Stimulated activated CD8-positive, alpha-beta memory T cell treated with anti-CD3 and anti-CD28 coated beads, Interleukin-4, amount 100 ng/mL, for 4 hours (primary cell): ENCODE measurements at places on chromosomes 5 and 9.

DNA sequence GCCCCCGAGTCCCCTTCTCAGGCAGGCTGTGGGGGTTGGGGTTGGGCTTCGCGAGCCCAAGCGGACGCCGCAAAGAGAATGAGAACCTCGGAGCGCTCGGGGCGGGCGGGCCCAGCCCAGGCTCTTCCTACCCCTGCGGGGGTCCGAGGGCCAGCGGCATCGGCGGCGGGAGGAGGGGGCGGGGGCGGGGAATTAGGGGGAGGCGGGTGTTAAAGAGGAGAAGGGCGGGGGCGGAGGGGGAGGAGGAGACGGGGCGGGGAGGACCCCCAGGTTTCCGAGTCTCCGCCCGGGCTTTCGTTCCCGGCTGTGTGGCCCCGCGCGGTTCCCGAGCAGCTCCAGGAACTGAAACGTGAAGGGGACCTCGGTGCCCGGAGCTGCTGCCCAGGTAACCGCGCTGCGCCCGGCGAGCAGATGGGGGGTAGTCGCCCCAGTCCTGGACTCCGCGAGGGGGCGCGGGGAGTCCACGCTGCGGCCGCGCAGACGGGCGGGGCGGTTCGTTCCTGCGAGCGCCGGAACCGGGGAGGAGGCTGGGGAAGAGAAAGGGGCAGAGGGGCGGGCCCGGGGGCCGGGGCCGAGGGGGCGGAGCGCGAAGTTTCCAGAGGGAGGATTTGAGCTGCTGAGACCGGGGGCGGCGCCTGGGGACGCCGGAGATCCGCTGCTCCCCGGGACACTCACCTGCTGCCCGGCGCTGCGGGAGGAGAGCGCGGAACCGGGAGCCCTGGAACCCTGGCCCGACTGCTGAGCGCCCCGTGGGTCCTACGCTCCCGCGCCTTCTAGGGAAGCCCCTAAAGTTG lies 38.4 kb upstream of the PLEKHG4B start:
- DNase-seq, result peak; percentile 11

DNA sequence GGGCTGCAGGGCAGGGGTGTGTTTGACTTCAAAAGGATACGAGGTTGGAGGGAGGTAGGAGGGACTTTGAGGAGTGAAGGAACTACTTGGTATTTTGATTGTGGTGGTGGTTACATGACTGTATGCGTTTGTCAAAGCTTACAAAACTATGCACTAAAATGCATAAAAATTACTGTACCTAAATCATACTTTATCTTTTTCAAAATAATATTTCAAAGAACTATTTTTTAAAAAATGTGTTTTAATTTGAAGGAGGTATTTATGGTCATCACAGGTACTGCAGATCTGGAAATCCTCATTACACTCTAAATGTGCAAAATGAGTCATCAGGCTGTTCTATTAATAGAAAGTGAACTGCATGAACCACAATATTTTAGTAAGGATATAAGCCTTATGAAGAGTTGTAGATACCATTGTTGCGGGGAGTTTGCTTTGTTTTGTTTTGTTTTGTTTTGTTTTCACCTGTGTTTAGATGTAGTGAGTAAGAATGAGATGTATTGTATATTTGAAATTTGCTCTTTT lies 116.9 kb downstream of the ARRDC3 start:
- DNase-seq, result no peak

DNA sequence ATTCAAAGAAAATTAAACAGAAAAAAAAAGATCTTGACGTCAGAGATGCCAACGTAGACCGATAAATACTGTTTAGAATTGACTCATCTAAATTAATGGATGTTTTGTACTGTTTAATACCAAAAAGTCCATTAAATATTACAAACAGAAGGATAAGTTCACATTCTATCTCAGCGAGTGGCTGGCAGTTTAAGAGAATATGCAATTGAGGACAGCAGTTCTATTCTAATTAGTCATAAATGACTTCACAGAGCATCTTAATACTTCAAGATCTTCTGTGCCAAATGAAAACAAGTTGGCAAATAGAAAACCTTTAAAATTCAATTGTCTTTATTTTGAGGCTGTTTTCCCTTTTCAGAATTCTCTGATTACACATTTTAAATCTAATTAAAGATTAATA lies 326.6 kb upstream of the NREP start:
- no peak for DNase-seq

DNA sequence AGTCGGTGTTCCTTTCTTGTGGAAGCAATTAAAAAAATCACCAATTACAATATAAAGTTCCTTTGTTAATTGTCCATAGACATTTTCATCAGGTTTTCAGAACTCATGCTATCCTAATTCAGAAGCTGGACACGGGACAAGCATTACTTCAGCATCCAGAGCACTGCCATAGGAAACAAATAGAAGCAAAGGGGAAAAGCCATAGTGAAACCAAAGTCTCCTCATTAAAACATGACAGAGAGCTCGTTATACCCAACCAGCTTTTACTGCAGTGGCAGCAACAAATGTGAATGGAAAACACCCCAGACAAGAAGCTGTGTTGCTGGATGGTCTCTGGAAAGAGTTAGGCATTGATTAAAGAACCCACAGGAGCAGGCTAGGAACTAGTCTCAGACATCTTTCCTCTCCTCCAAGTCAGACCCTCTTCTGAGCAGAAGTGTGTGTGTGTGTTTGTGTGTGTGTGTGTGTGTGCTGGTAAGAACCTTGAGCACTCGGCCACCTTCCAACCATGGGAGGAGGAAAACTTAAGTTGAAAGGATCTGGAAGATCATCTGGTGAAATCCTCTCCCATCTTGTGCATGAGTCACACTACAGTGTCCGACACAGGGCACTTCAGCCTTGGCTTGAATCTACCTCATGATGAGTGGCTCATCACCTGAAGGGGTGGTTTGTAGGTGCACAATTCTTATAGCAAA lies 162.6 kb upstream of the ADAMTS16 start:
- no peak for DNase-seq

GRCh38 chr5:90000351-90000750 lies 409.2 kb downstream of the CETN3 start:
- DNase-seq, result no peak

DNA sequence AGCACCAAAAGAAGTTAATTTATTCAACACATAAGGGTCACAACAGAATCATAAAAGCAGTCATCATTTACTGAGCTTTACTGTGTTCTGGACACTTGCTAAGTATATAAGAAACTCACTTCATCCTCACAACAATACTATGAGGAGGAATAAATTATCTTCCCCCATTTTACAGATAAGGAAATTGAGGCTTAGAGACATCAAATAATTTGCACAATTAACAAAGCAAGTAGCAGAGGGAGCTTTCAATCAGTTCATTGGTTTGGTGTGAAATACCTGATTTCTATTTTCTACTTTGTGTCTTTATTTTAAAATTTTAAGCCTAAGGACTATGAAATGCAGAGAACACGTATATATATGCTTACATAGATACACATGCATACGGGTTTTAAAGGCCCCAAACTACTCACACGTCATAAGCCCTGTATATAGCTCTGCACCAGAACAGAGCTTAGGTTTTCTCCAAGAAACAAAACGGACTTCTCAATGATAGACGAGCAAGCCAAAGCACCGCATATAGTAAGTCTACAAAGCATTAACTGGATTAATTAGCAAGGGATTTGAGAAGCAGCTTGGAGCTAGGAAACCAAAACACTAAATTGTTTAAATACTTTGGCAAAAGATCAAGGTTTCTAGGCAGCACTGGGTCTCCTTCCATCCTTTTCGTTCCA lies 95.6 kb downstream of the DENND1A start:
- DNase-seq, result no peak

GRCh38 chr5:105371169-105371568 lies 1808.6 kb upstream of the NUDT12 start:
- no peak for DNase-seq

DNA sequence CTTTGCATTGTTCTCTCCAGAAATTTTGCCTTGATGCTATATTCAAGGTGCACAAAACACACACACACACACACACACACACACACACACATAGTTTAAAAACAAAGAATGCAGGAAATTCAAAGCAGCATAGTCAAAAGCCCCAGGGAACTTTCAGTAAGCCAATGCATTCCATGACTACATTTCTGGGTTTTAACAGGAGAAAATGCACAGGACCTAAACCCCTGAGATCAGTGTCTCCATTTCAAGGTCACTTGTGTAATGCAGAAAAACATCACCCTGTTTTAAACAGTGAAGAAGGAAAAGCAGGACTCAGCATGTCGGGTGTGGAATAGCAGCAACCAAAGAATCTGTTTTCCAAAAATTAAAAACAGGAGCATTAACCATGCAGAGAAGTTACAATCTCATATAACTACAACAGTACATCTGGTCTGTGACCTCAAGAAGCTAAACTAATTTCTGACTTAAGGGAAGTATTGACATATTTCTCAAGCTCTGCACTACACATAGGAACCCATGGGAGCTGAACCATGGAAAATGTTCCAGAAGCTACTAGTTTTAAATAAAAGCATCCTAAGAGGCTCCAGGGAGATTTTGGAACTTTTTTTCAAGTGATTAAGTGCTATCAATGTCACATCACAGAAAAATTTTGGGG lies 296.7 kb downstream of the HINT1 start:
- DNase-seq, result no peak

DNA sequence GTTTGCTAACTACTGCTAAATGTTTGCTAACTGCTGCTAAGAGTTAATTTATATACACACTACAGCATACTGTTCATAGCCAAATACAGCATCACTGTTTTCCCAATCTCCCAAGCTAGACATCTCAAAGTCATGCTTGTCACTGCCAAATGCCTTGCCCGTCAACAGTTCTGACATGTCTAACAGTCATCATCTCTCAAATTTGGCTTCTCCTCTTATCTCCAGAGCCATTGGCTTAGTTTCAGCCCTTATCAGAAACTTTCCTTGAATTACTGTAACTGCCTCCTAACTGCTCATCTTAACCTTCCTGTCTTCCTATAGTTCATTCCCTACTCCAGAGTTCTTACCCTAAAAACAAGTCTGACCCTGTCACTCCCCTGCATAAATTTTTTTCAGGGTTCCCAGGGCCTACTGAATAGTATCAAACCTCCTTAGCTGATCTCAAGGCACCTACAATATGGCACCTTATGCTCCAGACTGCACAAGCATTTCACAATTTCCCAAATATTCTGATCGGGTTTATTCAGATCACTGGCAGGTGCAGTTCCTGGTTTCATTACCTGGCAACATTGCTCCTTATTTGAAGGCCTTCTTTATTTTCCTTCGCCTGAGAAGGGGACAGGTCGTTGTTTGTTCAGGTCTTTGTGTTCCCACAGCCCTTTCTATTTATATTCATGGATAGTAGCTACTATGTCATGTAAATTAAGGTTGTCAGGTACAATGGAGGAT lies 55.9 kb upstream of the ANKRD55 start:
- no peak for DNase-seq

DNA sequence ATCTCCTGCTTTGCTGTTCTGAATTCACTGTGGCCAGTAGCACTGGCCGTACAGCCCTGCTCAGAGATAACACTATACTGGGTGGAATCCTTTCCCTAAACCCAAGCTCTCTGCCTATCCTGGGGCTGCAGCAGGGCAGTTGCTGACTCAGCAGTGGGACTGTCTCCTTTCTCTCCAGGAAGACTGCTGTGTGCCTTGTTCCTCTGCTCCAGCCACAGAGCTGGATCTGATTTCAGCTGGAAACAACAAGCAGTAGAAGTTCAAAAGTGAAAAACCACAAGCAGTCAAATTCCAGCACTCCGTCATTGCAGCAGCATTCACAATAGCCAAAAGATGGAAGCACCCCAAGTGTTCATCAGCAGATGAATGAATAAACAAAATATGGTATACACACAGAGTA lies 105.0 kb downstream of the FBXL7 start:
- no peak for DNase-seq

- no peak for DNase-seq
These were observed 195.3 kb upstream of the KLF9 start for GRCh38 chr9:70609542-70610286.

GRCh38 chr5:56078278-56079156 lies 83.8 kb upstream of the IL6ST start:
- DNase-seq, result no peak

- DNase-seq, result peak; percentile 32
These were observed 113.7 kb downstream of the TRPM6 start for GRCh38 chr9:74773886-74774479.

DNA sequence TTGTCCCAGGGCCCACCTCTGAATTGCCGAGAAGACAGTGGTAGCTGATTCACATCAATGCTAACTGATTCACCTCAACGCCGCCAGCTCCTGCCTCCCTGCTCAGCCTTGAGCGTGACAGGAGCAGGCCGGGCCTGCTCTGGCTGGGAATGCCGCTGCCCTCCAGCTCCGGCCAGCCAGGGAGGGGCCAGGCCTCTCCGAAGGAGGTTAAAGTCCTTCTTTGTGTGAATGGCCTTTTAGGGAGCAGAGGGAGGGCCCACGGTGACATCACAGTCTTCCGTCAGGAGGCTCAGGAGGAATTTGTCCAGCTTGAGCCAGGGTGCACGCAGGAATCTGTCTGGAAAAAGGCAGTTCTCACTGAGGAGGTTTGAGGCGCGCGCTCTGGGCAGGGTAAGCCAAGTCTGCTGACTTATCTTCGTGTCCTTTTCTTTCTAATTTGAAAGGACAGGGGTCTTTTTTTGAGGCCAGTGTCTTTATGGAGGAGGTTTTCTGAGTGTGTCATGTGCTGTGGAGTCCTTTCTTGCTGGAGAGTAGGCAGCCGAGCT lies 82.7 kb downstream of the C9orf152 start:
- DNase-seq, result no peak

DNA sequence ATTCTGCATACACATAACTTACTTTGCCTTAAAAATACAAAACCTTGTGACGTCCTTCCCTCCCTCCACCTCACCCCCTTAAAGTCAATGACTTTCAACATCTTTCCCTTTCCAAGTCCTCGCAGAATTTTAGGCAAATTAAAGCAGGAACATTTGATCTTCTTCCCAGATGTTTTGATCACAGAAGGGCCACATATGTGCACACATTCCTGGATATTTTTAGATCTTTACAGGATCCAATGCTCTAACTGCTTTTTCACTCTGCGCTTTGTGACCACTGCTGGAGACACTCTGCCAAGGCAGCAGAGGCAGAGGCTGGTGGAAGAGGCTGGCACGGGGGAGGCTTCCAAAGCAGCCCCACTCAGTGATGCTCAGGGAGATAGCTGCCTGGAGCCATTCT lies 130.7 kb downstream of the SEC61B start:
- DNase-seq, result no peak

DNA sequence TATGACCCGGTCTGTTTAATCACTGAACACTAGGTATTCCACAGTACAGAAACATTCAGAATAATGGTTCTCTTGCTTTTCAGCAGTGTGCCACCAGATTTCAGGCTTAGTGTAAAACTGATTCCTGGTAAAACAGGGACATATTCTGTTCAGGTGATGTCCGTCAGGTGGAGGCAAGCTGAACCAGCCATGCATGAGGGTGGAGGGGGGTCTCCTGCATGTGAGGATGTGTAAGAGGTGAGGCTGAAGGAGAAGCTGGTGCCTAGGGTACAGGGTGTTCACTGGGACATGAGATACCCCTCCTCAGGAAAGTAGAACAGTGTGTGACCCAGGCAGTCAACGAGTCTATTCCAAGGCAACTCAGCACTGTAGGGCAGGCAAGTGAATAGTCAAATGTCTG lies 563.9 kb downstream of the BNC2 start:
- DNase-seq, result no peak
